ENCODE measurements at places on chromosomes 2 and 18.
A peak's percentile ranks its signal among the peaks of the same experiment; 100 is the strongest.

DNA sequence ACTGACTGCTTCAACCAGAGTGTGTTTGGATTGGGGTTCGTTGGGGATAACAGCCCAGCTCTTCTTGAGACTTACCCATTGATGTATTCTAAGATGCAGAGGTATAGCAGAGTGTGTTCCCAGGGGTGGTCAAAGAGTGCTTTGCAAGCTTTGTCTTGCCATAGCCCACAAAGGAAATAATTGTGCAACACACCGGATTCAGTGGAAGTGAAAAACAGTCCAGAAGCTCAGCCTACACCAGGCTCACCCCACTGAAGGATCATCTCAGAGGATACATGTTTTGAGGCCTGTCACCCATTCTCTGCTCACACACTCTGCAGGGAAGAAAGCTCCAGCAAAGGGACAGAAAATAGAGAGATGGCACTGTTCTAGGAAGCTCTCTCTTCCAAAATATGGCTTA is 9.6 kb downstream of the CACNB4 start:
- peak; percentile 71 for DNase-seq

GRCh38 chr2:189369566-189369965 is 71.7 kb upstream of the WDR75 start:
- DNase-seq, result no peak

DNA sequence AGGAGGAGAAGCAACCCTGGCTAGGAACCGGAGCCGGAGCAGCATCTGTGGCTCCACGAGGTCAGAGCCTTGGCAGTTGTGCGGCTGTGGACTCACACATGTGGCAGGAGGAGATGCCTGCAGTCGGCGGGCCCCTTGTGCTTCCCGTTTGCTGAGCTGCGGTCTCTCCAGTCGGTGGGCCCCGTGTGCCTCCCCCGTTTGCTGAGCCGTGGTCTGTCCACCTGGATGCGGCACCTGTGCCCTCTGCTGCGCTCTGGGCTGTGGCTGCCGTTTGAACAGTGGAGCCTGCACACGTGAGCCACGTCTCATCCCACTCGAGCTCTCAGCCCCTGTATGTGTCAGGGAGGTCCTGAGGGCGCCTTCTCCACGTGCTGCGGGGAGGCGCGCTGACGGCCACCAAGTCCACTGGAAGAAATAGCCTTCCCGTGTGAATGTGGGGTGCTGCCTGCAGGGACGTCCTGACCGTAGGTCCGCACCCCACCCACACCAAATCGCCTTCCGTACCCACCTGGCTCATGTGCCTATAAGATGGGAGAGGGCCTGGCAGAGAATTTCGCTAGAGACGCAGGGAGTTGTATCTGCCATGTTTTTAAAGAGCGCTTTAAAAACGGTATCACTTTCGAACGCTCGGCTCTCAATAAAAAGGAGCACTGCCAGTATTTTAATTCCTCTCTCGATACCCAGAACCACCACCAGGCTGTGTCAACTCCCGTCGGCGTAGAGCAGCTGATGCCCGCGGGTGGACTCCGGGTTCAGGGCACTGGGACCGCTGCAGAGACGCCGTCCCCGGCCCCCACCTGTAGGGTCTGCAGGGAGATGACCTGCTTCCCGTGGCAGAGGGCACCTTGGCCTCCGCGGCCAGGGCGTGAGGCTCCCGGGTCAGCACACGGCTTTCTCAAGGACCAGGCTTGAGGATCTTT is 117.0 kb downstream of the NFATC1 start:
- no peak for DNase-seq

- DNase-seq, result no peak
Measured at GRCh38 chr2:184527058-184527457, 71.3 kb upstream of the ZNF804A start.

DNA sequence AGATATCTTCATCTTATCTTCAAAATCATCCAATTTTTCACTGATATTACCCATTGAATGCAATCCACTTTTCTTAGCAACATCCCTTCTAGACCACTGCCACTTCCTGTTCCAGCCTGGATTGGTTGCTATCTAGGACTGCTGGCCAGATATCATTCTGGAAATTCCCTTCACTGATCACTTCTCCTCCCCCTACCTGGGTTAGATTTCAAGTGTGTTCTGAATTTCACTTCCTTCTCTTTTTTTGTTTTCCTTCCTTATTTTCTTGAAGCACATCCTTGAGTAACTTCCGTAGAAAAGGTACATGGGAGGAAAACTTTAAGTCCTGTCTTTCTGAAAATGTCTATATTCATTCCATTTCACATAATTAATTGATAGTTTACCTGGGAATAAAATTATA is 82.0 kb upstream of the IL1R2 start:
- DNase-seq, result no peak

DNA sequence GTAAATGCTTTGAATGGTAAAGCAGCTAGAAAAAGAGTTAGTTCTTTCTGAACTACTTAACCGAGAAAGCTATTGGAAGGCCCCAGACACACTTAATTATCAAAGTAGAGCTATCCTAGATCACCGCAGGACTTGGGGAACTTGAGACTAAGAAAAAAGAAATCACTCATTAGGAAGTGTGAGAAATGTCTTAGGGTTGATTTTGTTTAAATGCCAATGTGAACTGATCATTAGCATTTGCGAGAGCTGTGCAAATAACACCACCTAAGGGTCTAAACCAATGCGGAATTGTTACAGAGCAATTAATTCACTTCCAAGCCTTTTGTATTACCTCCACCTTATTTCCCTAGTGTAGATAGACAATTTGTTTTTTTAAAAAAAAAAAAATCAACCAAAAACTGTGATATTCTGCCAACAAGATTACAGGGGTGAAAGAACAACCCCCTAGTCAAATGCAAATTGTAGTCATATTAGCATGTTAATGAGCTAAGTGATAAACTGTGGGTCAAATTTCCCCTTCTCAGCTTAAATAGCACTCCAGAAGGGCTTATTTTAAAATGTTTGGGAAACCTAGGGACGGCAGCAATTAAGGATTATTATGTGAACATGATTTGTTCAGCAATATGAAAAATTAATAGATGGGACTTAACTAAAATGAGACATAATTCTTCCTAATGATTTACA is 246.2 kb upstream of the STON1 start:
- no peak for DNase-seq

- peak; percentile 32 for DNase-seq
Measured at GRCh38 chr2:6999211-6999877, 82.1 kb downstream of the RNF144A start.

- no peak for DNase-seq
Measured at GRCh38 chr2:176683618-176684111, 414.4 kb downstream of the MTX2 start.

- DNase-seq, result no peak
Measured at GRCh38 chr18:47246027-47246971, 5.2 kb downstream of the SKOR2 start.

- DNase-seq, result no peak
Measured at GRCh38 chr2:110759411-110759810, 27.0 kb downstream of the ACOXL start.

- peak; percentile 47 for DNase-seq
Measured at GRCh38 chr2:135473567-135473966, 57.5 kb downstream of the ZRANB3 start.

DNA sequence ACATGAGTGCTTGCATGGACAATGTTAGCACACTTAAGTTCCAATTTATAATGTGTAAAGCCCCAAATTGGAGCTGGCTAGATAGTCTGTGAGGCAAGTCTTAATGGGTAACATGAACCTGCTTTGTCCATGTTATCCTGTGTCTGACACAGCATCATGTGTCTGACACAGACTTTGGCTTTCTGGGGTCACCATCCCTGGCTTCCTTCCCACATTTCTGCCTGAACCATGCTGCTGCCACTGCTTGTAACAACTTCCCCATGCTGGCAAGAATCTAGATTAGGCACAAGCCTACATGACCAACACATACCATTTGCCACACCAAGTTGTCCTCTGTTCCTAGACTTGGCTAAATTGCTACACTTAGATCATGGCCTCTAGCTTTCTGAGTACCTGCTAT is 49.8 kb upstream of the ZBTB7C start:
- DNase-seq, result peak; percentile 28

DNA sequence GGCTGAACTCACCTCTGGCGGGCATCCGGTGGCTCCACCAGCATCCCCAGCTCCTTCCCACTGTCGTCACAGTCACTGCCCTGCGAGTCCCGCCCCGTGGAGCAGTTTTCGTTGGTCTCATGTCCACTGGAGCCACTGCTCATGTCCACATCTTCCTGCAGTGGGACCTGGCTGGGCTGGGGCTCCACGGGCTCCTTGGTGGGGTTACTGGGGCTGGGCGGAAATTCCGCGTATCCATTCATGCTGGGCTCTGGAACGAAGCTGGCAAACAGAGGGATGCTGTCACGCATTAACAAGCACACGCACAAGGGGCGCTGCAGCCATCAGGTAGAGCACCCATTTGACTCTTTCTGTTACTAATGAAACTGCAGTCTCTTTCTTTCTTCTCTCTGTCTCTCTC is 10.7 kb downstream of the PER2 start:
- DNase-seq, result no peak

GRCh38 chr2:9412781-9413180 is 10.5 kb downstream of the ITGB1BP1 start:
- DNase-seq, result no peak

DNA sequence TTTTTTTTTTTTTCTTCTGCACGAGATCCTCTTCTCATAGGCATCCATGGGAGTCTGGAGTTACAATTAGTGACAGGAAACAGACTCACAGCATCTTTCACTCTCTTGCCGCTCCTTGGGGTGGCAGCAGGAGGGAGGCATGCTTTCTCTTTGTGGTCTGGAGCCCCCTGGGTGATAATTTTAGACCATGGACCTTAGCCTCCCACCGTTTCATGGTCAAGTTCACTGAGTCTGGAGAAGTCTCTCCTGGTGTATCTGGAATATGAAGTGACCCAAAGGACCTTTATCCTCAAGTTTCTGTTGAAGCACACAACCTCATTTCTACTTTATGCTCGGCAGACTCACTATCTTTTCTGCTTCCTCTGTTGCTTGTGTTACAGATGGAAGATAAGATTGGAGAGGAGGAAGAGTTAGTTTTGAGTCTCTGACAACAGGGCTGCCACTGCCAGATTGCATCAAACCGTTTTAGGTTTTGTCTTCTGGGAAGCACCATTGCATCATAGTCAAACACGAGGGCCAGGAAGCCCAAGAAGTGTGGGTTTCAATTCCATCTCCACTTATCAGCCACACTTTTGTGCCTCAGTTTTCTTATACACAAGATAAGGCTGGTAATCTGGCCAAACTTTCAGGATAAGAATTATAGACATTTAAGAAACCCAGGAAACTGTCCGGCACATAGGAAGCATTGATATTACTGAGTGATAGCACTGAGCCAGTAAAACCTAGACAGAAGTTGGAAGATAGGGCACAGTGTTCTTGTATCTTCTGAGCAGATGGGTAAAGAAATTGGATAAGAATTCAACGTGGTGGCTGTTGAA is 62.3 kb downstream of the ADCYAP1 start:
- DNase-seq, result peak; percentile 11

- DNase-seq, result no peak
Measured at GRCh38 chr2:126894585-126895182, 4.0 kb upstream of the TEX51 start.

GRCh38 chr2:44766220-44766619 is 175.3 kb upstream of the SIX3 start:
- no peak for DNase-seq

GRCh38 chr2:240559286-240559685 is 871 bp upstream of the DUSP28 start:
- no peak for DNase-seq
